Ammon's horn (tissue), 1 donor: ENCODE measurements at places on chromosomes 6 and 20.

GRCh38 chr6:167799033-167799821, 27.5 kb upstream of the AFDN start:
- DNase-seq, result peak; percentile 36

DNA sequence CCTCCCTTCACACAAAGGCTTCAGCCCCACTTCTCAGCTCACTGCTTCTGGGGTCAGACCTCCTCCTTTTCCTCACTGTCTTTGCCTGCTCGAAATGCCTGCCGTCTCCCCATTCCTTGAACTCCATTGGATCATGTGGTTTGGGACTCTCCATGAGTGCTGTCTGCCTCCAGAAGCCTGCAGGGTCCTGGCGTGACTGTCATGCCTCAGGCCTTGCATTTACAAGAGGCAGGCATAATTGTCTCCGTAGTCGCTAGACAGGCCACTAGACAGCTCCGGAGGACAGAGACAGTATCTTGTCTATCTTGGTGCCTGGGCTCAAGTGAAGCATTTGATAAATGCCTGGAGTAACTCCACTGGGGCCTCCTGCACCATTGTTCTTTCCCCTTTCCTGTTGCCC, 15.3 kb downstream of the PNLDC1 start:
- no peak for DNase-seq

GRCh38 chr6:111662072-111662793, 56.6 kb upstream of the TRAF3IP2 start:
- DNase-seq, result no peak

GRCh38 chr20:61756966-61757677, 308.6 kb downstream of the TAF4 start:
- DNase-seq, result no peak

GRCh38 chr6:152815230-152815872, 64.8 kb downstream of the VIP start:
- peak; percentile 28 for DNase-seq

DNA sequence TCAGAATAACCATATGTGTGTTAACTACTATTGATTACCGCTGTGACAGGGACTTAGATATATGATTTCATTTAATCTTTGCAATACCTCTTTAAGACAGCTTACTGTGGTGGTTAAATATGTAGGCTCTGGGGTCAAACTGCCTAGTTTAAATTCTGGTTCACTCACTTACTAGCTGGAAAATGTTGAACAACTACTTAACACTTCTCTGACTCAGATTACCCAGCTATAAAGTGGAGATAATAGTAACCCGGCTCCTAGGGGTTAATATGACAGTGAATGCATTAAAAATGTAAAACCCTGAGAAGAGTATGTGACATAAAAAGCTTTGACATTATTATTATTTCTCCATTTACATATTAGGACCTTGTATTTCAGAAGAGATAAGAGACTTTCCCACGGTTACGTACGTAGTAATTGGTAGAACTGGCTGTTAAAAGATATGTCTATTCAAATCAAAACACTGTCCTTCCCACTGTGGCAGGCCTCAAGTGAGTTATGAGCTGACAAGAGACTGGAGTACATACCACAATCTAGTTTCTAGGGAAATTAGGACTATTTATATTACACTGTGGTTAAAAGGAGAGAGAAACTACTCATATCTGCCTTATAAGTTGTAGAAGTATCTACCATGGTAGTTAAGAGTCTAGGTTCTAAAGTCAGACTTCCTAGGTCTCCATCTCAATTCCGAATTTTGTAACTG, 4.4 kb upstream of the PLCB1 start:
- no peak for DNase-seq
